Right ventricle myocardium superior (tissue), 1 donor: ENCODE measurements at places on chromosomes 4 and X.

DNA sequence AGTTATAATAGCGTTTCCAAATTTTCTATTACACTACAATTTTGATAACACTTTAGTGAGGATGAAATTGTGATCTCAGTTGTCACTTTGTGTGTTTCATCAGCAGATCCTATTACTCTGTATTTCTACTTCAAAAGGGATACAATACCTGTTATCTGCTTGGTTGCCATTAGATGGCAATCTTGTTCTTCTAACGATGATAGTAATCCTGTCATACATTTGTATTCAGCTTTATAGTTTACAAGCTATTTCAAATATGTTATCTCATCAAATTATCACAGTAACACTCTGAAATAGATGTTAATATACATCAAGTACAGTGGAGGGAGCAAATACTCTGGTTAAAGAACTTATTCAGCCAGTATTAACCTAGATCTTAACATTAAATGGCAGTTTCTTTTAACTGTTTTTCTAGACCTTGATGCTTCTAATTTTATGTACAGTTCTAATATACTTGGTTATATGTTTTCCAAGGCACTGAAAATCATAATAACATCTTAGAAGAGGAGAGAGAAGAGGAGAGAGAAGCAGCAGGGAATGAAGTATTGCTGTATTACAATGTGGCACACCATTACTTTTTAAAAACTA, 292.0 kb downstream of the CCSER1 start:
- DNase-seq = no peak

- no peak for DNase-seq
Observed at GRCh38 chr4:110610620-110610939, 12.3 kb downstream of the PITX2 start.

DNA sequence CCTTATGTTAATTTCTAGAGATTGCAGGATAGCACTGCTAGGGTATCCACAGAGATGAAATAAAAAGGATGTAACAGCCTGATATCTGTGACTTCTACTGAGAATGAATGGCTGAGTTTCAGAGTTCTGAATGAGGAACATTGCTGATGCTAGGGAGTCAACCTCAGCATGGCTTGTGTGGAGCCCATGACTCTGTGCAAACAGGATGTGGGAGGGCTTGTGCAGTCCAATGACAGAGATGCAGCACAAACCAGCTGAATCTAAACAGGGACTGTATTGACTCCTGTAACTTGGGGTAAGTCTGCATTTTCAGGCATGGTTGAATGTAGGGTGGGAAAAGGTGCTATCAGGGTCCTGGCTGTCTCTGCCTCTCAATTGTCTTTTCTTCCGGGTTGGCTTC, 5.3 kb upstream of the RASL11B start:
- DNase-seq = no peak

- DNase-seq = no peak
Observed at GRCh38 chr4:168891688-168892087, 118.4 kb downstream of the CBR4 start.

GRCh38 chr4:156248917-156249316, 295.3 kb upstream of the CTSO start:
- DNase-seq = no peak

DNA sequence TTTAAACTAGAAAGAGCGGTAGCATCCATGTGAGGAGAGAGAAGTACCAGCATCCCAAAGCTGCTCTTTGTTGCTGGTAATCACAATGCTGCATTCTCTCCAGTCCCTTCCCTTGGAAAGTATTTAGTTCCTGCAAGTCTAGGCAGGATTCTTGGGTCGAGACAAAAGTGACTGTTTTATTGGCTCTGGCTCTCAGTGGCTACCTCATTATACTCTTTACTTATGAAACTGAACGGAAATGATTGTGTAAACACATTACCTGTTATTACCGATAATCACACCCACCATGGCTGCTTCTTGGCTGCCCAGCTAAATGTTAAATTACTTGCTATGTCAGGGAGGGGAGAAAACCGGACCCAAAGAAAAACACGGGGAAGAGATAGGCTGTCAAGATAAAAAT, 26.2 kb downstream of the ATXN3L start:
- no peak for DNase-seq

- no peak for DNase-seq
Observed at GRCh38 chr4:73055241-73055897, 14.1 kb downstream of the COX18 start.

DNA sequence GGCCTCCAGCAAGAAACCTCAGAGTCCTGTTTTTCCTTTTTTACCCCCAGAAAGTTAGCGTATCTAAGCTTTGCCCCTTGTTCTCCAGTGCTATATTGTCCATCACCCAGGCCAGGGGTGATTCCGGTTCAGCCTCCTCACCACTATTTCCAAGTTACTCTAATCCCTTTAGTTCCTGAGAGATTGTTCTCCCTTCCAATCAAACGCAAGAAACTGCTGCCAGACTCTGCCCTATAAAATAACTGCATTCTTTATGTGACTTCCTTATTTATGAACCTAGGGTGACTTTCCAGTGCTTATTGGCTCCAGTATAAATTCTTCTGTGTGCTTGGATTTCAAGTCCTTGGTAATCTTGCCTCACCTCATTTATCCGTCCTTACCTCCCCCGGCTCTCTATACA, 65.7 kb downstream of the CLCN5 start:
- DNase-seq = no peak

GRCh38 chr4:3112201-3112600, 37.7 kb downstream of the HTT start:
- DNase-seq = no peak

DNA sequence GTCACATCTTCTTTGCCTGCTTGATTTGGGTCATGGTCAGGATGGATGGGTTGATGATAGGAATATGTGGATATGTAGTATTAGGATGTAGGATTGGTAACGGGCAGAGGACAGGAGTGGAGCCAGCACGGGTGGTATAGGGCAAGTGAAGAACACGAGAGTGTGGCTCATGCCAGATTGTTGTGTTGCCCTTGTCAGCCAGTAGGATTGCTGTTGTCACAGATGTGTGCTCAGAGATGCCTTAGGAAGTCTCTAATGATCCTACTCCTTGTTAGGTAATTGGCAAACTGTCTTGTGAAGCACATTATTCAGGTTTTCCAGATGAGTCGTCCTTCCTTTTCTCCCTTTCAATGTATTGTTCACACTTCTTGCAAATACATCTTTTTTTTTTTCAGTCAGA, 5.5 kb downstream of the ATP10D start:
- DNase-seq = no peak

GRCh38 chrX:52359614-52360232, 9.1 kb upstream of the XAGE2 start:
- DNase-seq = no peak

DNA sequence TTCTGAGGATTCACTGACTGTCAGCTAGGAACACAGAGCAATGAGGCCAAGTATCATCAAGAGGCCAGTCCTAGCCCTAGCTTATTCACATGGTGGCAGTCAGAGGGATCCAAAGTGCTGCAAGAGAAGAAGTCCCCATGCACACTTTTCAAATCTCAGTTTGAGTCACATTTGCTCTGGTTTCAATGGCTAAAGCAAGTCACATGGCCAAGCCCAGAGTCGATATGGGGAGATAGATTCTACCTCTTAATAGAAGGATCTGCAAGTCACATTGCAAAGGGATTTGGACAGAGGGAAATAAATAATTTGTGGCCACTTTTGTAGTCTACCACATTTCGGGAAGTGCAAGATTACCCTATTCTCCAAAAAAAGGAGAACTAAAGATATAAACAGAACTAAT, 3.7 kb upstream of the LCORL start:
- DNase-seq = no peak

DNA sequence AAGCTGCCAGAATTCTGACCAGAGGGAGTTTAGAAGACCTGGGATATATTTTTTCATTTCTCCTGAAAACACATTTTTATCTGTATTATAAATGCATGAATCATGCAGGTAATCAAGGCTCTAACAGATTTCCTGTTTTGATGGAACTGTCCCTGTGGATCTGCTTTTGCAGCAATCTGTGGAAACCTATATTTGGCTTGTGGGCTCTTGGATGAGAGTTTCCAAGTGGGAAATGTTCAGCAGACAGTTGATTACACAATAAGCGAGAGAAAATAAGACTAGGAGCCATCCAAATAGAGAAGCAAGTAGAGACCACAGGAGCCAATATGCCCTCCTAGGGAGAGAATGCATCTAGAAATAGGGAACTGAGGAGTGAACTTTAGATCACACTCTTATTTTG, 105.0 kb downstream of the NDST3 start:
- DNase-seq = no peak

DNA sequence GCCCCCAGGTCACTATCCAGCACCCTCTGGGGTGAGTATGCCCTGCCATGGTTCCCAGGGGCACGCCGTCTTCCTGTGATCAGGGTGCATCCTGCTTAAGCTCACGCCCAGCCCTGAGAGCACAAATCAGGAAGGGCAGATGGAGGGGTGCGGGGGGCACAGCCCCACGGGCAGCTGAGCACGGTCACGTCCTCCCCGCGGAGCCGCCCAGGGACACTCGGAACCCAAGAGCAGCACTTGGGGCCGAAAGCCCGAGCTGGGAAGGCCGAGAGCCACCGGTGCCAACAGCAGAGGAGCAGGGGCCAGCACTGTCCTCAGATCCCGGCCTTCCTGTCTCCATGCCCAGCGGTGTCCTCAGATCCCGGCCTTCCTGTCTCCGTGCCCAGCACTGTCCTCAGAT, 21.5 kb downstream of the NELFA start:
- no peak for DNase-seq

GRCh38 chr4:92232566-92232965, 71.2 kb upstream of the GRID2 start:
- no peak for DNase-seq

DNA sequence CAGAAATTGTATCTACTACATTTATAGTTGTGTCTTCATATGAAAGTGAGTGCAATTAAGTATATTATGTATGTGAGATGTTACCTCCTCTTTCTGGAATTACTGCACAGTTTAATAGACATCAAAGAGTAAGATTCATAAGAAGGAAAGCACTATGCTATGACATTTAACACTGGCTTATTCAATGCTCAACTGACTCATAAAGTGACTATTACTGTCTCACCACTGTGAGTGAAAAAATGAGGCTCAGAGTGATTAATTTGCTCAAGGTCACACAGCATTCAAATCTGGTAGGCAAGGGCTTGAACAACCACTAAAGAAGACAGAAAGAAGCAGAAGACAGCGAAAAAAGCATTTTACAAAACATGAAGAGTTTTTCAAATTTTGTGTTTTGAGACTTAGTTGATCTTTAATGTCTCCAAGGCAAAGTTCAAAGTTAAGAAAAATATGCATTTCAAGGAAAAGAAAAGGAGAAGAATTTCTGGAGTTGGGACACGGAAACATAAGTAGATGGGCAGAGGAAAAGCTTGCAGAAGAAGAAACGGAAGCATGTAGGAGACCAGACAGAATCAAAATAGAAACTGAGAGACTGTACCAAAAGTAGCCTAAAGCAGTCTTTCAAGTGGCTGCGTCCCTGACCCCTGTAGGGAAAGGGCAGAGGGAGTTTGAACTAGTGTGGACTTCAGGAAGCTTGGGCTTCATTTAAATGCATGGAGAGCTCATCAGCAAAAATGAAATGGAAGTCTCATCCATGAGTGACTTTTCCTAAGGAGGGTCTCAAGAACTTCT, 66.3 kb downstream of the KCNIP4 start:
- no peak for DNase-seq

DNA sequence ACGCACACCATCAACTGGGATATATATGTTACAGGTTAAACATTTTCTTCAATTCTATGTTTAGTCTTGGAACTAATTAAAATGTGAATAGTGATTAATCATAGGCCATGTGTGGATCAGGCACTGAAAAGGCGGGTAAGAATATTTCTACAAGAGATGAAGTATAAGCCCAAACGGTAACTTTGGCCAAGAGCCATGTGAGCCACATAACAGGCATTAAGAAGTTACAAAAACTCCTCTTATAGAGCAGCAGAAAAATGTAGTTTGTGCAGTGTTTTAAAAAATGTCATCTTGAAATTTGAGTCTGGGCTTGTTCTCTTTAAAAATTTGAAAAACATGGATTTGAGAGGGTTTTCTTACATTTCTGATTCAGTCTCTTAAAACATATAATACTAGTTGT, 521.8 kb upstream of the DIPK2B start:
- DNase-seq = no peak

- DNase-seq = peak; percentile 79
Observed at GRCh38 chr4:141133146-141133998, at the start of gene RNF150. Gene RNF150, minus strand, starts transcription at chr4:141133469.

GRCh38 chr4:88900432-88900831, 156.6 kb downstream of the FAM13A start:
- no peak for DNase-seq

- DNase-seq = no peak
Observed at GRCh38 chrX:41858161-41858775, 65.1 kb downstream of the CASK start.

- peak; percentile 63 for DNase-seq
Observed at GRCh38 chr4:2803624-2804448, 11.0 kb downstream of the SH3BP2 start.

- no peak for DNase-seq
Observed at GRCh38 chr4:21991562-21991961, 43.0 kb upstream of the KCNIP4 start.

- DNase-seq = no peak
Observed at GRCh38 chrX:54560411-54560810, 30.4 kb downstream of the GNL3L start.

DNA sequence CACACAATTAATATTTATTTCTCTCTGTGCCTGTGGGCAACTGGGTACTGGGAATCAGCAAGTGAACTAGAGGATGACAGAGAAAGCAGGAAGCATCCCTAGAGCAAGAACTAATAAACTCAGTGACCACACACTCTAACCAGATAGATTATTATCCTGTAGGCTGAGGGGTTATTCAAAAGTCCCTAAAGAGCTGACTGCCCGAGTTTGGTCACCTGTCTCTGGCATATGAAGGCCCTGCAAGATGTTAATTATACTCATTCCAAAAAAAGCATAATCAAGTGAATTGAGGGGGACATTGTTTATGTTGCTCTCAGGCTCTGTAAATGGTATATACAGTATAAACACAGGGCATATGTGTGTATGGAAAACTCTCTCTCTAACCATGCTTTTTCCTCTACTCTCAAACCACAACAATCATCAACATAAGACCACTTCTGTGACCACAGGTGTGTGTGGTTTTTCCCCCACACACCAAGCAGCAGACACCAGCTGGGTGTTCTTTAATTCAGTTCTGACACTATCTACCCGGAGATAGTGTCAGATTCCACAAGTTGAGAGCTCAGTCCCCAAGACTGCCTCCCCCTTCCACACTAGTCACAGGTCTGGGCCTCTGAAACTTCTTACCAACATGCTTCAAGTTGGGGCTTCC, 6.2 kb upstream of the HPSE start:
- no peak for DNase-seq

DNA sequence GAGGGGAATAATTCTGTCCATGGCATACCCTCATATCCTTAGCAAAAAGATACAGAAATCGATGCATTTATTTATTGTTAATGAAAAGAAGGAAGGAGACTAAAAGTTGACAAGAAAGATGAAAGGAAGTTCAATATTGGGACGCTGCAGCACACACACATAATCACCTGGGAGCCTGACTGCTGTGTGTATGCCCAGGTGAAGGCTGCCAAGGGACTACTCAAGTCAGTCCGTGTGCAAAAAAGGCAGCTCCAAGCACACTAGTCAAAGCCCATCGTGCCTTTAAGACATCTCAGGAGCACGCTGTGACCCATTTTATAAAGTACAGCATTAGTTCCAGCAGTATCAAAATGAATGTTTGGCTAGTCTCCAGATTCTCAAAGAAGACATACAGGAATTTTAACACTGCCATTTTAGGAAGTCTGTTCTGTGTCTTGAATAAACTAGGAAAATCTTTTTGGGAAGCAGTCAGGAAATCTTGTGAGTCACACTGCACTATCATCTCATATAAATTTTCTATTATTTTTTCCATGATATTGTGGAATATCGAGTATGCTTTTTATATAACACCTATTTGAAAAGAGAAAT, 363.9 kb downstream of the GASK1B start:
- DNase-seq = no peak
